Mammary epithelial cell (primary cell): ENCODE measurements at places on chromosomes 7 and 10. TPM values are rescaled to one million over a fixed set of nuclear protein-coding genes. Genes with fewer than 3 reads are reported as not detected.

The CLCN1 gene
- under 0.01 TPM for total RNA-seq

The NMT2 gene
- 9.9 and 12.5 TPM in 2 replicates for total RNA-seq

The ATP5F1C gene
- total RNA-seq = 214 and 250 TPM in 2 replicates

The SPOCK2 gene
- total RNA-seq = 0.49 and 0.86 TPM in 2 replicates

The ZNF511 gene
- 10.5 TPM for total RNA-seq

The FAM25G gene
- total RNA-seq = 2.9 and 4.1 TPM in 2 replicates

The IDE gene
- 37.6 and 37.8 TPM in 2 replicates for total RNA-seq

The ZNF736 gene
- 6.0 and 6.6 TPM in 2 replicates for total RNA-seq

The TNS3 gene
- total RNA-seq = 43.5 TPM

The TBXAS1 gene
- total RNA-seq = not detected

The SFTPA2 gene
- total RNA-seq = not detected

The PAX4 gene
- not detected in 2 replicates for total RNA-seq

The EMX2 gene
- total RNA-seq = not detected in 2 replicates

The CYREN gene
- 53.8 and 55.8 TPM in 2 replicates for total RNA-seq

The HTR5A gene
- not detected for total RNA-seq
